ENCODE measurements at places on chromosomes 12 and 14. TPM values are rescaled to one million over a fixed set of nuclear protein-coding genes. Genes with fewer than 3 reads are reported as not detected.
A peak's percentile ranks its signal among the peaks of the same experiment; 100 is the strongest.

DNA sequence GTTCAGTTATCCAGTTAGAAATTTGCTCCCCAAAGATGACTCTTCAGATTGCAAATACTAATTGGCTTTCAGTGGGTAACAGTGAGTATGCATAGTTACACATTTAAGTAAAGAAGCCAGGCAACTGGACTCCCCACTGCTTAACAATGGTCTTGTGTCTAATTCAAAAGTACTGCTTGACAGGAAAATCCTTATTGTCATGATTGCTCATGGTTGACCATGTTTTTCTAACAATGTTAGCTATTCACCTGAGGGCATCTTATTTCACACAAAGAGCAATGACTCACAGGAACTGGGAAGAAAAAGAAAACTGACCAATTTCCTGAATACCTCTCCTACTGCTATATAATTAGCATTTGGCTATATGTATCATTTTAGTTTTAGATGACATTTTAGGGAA, 33.7 kb upstream of the ALG10B start:
- DNase-seq = peak; percentile 84

Gene TAS2R43
- total RNA-seq = not detected

Gene PITPNM2
- total RNA-seq = 15.2 TPM

GRCh38 chr12:92156704-92157395, 11.2 kb upstream of the BTG1 start:
- DNase-seq = no peak

DNA sequence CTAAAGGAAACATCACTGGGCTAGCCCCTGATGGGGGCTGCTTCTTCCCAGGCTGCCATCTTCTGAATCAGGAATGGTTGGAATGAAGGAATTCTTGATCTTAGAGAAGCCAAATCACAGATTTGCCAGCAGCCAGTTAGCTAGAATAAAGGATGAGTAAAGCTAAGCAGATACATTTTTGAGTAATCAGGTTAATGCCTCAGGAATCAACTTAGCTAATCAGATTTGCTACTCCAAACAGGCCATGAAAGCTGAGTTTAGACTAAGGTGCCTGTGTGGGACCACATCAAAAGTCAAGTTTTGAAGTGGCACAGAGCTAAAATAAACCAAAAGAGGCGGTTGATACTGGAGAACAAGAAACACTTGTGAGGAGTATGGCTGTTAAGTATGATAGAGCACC, 28.8 kb upstream of the LMO3 start:
- DNase-seq = no peak

DNA sequence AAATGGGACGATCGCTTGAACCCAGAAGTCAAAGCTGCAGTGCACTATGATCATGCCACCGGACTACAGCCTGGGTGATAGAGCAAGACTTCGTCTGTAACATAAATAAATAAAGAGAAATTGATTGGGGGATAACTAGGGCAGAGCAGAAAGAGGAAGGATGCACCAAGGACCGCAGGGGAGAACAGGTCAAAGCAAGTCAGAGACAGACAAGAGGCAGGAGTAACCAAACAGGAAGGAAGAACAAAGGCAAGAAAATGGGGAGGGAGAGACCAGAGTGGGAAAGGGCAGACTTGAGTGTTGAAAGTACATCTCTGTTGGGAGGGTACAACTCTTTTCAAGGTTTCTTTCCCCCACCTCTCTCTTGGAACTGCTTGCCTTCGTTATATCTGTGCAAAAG, 50.8 kb upstream of the ELK3 start:
- no peak for DNase-seq

Gene SLC6A13
- 0.39 TPM for total RNA-seq

- no peak for DNase-seq
Observed at GRCh38 chr14:36931791-36932190, 240.6 kb downstream of the SLC25A21 start.

DNA sequence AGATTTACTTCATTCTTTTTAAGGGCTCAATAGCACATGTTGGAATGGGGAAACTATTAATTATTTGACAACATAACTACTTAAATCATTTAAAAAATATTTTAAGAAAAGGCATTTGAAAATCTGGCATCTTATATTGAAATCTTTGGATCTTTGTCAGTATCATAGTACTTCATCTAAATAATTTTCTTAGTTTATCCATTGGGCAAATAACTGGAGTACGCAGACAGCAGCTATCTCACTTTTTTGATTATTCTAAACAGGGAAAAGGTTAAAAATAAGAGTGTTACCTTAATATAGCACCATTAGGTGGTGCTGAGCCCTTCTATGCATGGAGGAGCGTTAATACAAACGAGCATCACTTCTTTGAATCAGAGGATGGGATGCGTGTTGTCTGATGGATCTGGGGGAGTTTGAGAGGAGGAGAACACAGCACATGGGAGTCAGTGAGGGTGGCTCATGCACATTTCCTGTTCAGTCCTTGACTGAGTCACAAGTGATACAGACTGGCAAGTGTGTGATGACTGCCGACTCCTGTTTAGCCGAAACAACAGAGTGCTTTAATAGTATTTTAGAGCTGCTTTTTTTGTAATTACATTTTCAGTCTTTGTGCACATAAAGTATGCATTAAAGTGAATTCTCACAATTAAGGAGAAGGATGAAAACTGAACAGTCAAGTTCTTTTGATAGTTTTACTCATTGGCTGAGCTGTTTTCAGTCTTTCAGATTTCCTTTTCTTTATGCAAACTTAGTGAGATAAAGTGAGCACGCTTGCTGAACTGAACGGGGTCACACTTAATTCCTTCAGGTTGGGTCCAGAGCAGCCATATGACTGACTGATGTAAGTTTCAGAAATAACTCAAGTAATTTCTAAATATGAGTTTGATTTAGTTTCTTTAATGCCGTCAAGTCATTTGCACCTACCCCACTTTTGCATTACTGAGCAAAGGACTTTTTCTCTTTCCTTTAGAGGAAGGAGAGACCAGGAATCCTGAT, 92.7 kb downstream of the DIP2B start:
- peak; percentile 71 for DNase-seq

Measured in HCT116 (cell line).